Mucosa of gallbladder (tissue), 1 donor: ENCODE measurements at places on chromosomes 4 and X. TPM values are rescaled to one million over a fixed set of nuclear protein-coding genes. Genes with fewer than 3 reads are reported as not detected.
A peak's percentile ranks its signal among the peaks of the same experiment; 100 is the strongest.

PAGE1 gene
- total RNA-seq, result not detected

CT45A1 gene
- not detected for total RNA-seq

SULT1B1 gene
- total RNA-seq, result 0.75 TPM

AKAP14 gene
- not detected for total RNA-seq

RTL5 gene
- 6.8 TPM for total RNA-seq

SUPT20HL2 gene
- total RNA-seq, result not detected

SHISA3 gene
- 0.58 TPM for total RNA-seq

TEX11 gene
- 0.14 TPM for total RNA-seq

ZMAT1 gene
- total RNA-seq, result 7.8 TPM

MAGEA8 gene
- not detected for total RNA-seq

SLC6A14 gene
- 0.12 TPM for total RNA-seq

DNA sequence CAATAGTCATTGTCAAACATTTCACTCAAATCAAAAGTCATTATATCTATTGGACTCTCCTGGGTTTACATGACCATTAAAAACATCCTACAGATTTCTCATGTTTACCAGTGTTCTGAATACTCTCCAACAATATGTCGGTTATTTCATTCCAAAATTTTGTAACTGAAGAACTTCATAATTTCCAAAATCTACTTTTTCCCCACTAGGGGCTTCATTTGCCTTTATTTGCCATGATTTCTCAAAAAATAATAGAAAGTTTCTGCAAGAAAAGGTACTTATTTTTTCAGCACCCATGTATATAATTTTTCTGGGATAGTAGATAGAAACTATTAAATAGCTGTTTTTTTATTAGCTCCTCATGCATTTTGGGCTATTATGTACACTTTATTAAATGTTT, 49.0 kb downstream of the PRDM5 start:
- DNase-seq, result no peak

- no peak for DNase-seq
Observed at GRCh38 chrX:80354966-80355465, 65.2 kb upstream of the TENT5D start.

- DNase-seq, result no peak
Observed at GRCh38 chr4:68673143-68673542, 2.7 kb upstream of the UGT2B15 start.

DNA sequence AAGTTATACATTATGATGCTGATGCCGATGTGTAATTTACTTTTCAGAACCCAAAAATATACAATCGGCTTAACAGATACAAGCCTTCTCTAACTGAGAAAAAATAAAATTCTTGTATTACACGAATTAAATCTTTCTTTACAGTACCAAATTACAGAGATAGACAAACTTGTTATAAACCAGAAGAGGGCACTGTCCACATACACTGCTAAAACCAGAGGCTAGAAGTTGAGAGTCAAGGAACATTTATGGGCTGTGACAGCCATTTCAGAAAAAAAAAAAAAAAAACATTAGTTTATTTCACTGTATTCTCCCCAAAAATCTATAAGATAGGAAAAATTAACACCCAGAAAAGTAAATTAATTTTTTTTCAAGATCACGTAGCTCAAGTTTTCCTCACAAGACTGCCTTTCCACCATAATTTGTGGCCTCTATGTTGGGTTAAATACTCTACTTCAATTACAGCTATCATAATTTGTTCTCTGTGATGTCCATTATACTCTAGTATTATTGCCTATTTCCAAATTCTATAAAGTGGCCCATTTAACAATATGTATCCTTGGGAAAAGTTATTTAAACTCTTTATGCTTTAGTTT, 12.0 kb downstream of the EREG start:
- no peak for DNase-seq

DNA sequence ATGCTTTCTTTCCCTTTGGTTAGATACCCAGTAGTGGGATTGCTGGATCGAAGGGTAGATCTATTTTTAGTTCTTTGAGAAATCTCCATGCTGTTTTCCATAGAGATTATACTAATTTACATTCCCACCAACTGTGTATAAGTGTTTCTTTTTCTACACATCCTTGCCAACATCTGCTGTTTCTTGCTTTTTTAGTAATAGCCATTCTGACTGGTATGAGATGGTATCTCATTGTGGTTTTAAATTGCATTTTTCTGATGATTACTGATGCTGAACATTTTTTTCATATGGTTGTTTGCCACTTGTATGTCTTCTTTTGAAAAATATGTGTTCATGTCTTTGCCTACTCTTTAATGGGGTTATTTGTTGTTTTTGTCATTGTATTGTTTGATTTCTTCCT, 6.6 kb upstream of the AGA start:
- no peak for DNase-seq

- DNase-seq, result no peak
Observed at GRCh38 chr4:95421869-95422268, 126.9 kb downstream of the UNC5C start.

DNA sequence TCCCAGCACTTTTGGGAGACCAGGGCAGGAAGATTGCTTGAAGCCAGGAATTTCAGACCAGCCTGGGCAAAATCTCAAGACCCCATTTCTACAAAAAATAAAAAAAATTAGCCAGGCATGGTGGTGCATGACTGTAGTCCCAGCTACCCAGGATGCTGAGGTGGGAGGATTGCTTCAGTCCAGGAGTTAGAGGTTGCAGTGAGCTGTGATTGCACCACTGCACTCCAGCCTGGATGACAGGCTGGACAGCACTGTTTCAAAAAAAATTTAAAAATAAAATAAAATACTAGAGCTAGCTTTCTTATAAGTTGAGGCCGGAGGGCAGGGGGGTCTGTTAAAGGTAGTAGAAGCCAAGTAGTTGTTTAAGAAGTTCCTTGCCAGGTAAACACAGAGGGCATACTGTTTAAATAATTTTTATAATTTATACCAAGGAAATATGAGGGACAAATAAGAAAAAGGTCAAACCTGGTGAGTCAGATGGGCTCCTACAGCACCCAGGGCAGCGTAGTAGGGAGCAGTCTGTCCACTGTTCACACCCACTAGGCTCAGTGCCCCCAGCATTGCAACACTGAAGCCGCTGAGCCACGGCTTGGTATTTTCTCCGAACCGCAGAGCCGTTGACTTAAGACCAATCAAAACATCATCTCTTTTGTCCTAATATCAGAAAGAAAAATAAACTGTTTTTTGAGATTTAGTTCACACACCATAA, 17.3 kb downstream of the COQ2 start:
- DNase-seq, result no peak

DNA sequence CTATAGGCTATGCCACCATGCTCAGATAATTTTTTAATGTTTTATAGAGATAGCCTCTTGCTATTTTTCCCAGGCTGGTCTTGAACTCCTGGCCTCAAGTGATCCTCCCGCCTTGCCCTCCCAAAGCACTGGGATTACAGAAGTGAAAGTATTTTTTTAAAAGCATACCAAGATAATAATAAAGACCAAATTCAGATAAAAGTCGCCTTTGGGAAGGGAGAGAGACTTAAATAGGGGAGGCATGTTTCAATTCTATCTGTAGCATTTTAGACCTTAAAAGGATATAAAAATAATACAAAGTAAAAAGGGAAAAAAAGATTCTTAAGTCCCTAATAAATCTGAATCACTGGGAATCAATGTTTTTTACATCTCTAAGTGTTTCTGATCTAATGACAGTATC, 108.9 kb downstream of the AFAP1 start:
- DNase-seq, result no peak

DNA sequence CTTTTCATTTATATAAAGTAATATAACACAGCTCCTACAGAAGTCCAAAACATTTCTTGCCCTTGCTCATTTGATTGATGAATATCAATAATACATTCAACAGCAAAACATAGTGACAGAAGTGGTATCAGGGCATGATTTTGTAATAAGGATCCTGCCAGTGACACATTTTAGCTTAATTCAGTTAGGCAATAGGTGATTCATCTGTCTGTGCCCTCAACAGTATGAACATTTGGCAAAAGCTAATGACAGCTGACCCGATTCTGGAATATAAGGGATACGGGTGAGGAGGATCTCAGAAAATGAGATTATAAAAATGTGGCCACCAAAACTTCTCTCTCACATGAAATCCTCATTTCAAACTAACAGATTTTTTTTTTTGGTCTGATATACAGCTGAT, 294.0 kb downstream of the CAMK2D start:
- DNase-seq, result no peak

DNA sequence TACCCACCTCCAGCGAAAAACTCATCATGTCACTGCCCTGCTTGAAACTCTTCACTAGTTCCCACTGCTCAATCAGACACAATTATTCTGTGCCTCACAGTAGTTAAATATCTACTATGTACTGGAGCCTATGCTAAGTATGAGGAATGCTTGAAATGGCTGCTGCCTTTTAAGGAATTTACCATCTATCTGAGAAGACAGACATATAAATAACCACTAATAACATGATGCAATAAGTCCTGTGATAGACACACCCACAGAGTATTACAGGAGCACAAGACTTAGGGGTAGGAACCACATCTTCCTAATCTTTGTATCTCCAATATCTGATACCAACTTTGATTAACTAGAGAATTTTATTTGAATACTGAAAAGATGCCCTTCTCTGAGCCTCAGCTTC, 21.1 kb downstream of the SLC25A53 start:
- no peak for DNase-seq

- DNase-seq, result no peak
Observed at GRCh38 chrX:140274811-140275525, 229.9 kb downstream of the SOX3 start.

DNA sequence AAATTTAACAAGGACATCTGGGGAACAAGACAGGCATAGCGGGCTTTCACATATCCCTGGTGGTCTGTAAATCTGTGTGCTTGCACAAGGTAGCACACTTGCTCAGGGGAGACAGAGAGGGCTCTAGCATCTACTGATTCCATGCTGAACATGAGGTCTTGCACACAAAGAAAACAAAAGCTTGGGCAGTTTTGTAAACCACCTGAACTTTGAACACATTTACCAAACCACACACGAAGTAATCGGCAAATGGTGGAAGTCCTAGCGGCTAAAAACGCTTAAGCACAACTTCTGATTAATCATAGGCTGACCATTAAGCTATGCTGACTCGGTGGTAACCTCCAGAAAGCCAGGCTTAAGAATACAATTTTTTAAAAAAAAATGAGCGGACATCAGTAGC, 52.8 kb downstream of the AKAP4 start:
- DNase-seq, result no peak

DNA sequence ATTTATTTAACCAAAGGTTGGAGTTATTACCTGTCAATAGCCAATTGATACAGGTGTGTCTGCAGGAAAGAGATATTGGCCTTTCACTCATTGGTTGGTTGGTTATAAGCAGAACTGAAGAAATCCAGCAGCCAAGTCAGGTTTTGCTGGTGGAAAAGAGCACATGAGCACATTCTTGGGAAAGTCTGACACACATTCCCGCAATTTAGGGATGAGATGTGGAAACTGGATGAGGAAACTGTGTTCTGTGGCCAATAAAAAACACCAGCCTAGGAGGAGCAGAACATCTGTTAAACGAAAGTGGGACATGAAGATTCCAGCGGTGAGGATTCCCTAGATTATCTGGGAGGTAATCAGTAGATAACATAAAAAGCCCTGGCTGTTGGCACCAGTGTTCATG, 567.4 kb upstream of the CPEB2 start:
- no peak for DNase-seq

GRCh38 chr4:17448689-17449088, 63.2 kb downstream of the QDPR start:
- DNase-seq, result no peak

DNA sequence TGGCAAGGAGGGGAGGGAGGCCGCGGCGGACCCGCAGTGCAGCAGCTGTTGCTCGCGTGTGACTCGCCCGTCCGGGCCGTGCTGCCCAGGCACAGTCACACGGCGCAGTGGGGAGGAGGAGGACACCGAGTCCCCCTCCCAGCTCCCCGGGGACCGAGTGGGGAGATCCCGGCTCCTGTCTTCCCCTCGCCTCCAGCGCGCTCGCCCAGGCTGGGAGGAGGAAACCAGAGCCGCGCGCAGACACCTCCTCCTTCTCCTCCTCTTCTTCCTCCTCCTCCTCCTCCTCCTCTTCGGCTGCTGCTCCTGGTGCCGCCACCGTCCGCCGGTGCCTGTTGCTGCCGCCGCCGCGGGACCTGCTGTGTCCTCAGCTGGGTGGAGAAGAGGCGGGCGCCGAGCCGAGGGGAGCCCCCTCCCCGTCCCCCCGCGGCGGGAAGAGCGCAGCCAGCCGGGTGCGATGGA, at the start of gene TBC1D1:
Gene TBC1D1, plus strand, starts transcription at position 284 of the 459 bp plus-strand sequence. CDS start 11,012 bp downstream, outside the sequence.
- DNase-seq, result peak; percentile 18

DNA sequence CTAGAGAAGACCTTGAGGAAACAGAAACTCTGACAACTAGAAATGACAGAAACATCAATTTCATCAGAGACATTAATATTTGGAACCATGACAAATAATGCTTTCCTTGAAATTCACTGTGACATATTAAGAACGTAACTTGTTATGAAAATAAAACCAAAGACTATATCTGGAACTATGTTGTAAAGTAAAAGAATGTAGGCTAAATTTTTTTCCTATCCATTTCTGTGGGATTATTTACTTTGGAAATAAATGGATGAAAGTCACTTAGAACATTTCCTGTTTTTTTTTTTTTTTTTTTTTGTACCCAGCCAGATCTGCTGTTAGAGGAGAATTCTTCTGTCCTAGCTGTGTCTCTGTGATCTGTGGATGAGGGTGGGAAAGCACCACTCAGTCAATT, 255.9 kb downstream of the SPRY1 start:
- DNase-seq, result no peak

DNA sequence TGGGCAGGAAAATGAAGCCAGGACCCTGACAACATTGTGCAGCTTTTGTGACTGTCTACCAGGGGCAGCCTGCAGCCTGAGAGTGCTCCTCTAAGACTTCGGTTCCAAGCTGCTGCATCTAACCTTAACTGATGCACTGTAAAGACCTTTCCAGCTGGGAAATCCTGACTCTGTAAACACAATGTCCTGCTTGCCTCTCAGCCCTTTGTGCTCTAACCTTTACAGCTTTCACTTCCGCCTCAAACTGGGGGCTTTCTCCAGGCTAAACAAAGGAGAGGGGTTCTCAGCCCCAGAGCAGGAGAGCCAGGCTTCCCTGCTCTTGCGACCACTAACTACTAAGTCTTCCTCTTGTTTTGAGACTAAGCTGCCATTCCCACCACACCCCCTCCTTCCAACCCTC, 19.3 kb upstream of the RASL11B start:
- no peak for DNase-seq

GRCh38 chrX:21933077-21933476, 7.4 kb upstream of the SMS start:
- DNase-seq, result no peak

- DNase-seq, result no peak
Observed at GRCh38 chrX:4881277-4881676, 1167.8 kb upstream of the PRKX start.

GRCh38 chr4:87044511-87045233, 109.9 kb downstream of the AFF1 start:
- no peak for DNase-seq

GRCh38 chr4:97491856-97492255, 651.4 kb downstream of the STPG2 start:
- DNase-seq, result no peak

- no peak for DNase-seq
Observed at GRCh38 chr4:137203601-137204000, 328.7 kb downstream of the PCDH18 start.

- no peak for DNase-seq
Observed at GRCh38 chr4:61427818-61428495, 227.8 kb downstream of the ADGRL3 start.
